Karpas-422 (cell line): ENCODE measurements at places on chromosomes 5 and 9.

GRCh38 chr9:129464972-129465833 lies 155.7 kb downstream of the C9orf50 start:
- no peaks in the 10 kb centered on the region for H3K27me3 ChIP-seq
- no peak overlapping the region for H3K4me3 ChIP-seq
- H3K27ac ChIP-seq: no peak overlapping the region

DNA sequence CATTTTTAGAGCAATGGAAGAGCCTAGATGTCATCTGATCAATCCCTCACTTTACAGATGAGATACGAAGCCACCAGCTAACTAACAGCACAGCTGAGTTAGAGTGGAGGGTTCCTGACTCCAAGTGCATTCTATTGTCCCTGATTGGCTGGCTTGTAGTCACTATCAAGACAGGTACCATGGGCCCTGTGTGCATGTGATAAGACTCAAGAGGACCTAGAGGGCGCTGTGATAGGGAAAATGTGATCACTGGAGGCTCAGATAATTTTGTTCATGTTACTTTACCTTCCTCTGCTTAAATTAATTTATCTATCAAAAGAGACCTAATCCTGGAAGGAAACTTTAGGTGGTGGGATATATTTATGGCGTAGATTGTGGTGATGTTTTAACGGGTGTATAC lies 19.5 kb upstream of the SNAPC3 start:
- H3K27me3 ChIP-seq: 0 out of 2 replicates have a peak, but pooled peaks cover 2% of the 10 kb centered on the region
- H3K36me3 ChIP-seq: no peaks in the 10 kb centered on the region
- H3K4me3 ChIP-seq: no peak overlapping the region
- no peak overlapping the region for H3K27ac ChIP-seq

GRCh38 chr5:27038476-27038875 lies at the start of gene CDH9:
Gene CDH9, minus strand, starts transcription at chr5:27038586. Its CDS starts 50,253 bp downstream, at chr5:26988333.
- no peak within 1 kb of the TSS for H3K27ac ChIP-seq
- H3K4me3 ChIP-seq: no peak within 1 kb of the TSS
- H3K27me3 ChIP-seq: no peaks in the 10 kb centered on the region

GRCh38 chr9:90432951-90433350 lies 209.7 kb downstream of the DIRAS2 start:
- H3K4me3 ChIP-seq: no peak overlapping the region
- H3K27ac ChIP-seq: no peak overlapping the region
- DNase-seq: no peak
- H3K36me3 ChIP-seq: no peaks in the 10 kb centered on the region
- no peaks in the 10 kb centered on the region for H3K27me3 ChIP-seq
- H3K4me1 ChIP-seq: no peaks in the 10 kb centered on the region

DNA sequence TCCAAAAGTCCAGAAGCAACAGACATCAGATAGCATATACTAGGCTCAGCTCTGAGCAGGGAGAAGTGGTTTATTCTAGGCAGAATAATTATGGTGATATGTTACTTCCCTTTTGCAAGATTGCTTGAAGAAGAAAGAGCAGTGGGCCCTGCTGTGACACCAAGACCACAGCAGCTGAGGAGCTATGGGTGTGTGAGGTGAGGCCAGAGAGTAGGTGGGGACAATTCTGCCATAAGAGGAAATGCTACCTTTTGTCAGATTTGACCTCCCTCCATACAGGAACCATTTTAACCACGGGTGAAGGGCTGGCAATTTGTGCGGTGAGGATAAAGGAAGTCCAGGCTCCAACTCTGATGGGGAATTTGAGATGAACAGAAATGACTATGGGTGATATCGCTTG lies 51.3 kb downstream of the TNFSF15 start:
- H3K36me3 ChIP-seq: no peaks in the 10 kb centered on the region
- H3K4me3 ChIP-seq: peak overlapping the region; percentile 31
- peak; percentile 82 for DNase-seq
- H3K27ac ChIP-seq: peak overlapping the region; percentile 96
- no peaks in the 10 kb centered on the region for H3K27me3 ChIP-seq

- DNase-seq: no peak
- no peaks in the 10 kb centered on the region for H3K27me3 ChIP-seq
- H3K4me1 ChIP-seq: no peaks in the 10 kb centered on the region
- no peak overlapping the region for H3K4me3 ChIP-seq
These were observed 141.9 kb downstream of the CEMIP2 start for GRCh38 chr9:71626395-71626794.

- DNase-seq: no peak
- H3K27ac ChIP-seq: no peak overlapping the region
- H3K36me3 ChIP-seq: no peaks in the 10 kb centered on the region
- H3K4me1 ChIP-seq: no peaks in the 10 kb centered on the region
These were observed 64.3 kb downstream of the DTWD2 start for GRCh38 chr5:118924006-118924389.

GRCh38 chr5:158159621-158160020 lies 300.7 kb upstream of the CLINT1 start:
- H3K36me3 ChIP-seq: no peaks in the 10 kb centered on the region
- H3K4me1 ChIP-seq: no peaks in the 10 kb centered on the region
- H3K27ac ChIP-seq: no peak overlapping the region

DNA sequence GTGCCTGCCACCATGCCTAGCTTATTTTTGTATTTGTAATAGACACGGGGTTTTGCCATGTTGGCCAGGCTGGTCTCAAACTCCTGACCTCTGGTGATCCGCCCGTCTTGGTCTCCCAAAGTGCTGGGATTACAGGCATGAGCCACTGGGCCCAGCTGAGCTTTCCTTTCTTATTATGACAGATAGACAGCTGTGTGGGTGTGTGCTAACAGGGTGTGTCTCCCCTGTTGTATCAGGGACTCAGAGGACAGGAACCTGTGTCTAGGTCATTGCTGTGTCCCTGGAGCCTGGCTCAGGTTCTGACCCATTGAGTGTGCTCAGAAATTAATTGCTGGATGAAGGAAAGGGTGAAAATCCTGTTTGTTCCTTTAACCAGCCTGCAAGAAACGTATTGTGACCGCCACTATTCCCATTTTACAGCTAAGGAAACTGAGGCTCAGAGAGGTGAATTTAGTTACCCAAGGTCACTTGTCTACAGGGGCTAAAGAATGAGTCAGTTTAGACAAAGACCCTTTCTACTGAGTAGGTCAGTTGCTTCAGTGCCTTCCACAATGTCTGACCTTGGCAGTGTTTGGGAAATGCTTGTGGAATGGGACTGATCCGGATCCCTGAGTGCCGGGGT lies 16.8 kb downstream of the NCS1 start:
- H3K4me3 ChIP-seq: no peak overlapping the region
- no peaks in the 10 kb centered on the region for H3K36me3 ChIP-seq
- DNase-seq: no peak

- H3K27me3 ChIP-seq: no peaks in the 10 kb centered on the region
- no peaks in the 10 kb centered on the region for H3K36me3 ChIP-seq
- no peak overlapping the region for H3K27ac ChIP-seq
- no peaks in the 10 kb centered on the region for H3K4me1 ChIP-seq
- H3K4me3 ChIP-seq: no peak overlapping the region
These were observed 192.8 kb downstream of the CDH18 start for GRCh38 chr5:19795218-19795617.

DNA sequence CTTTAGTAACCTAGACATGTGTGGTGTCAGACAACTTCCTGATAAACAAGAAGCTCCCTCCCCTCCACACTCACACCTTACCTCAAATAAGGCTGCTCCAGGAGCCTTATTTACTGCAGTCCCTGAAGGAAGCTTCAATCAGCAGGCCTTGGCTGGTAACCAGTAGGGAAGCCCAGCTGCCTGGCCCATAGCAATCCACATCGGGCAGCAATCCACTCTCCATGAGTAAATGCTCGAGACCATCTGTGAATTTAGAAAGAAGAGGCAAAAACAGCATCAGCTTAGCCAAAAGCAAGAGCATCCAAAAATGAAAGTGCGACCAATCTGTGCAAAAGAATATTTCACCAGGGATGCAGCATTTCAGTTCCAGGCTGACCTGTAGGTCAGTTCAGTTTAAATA lies 213.3 kb upstream of the TUSC1 start:
- no peak for DNase-seq
- H3K4me1 ChIP-seq: no peaks in the 10 kb centered on the region
- no peaks in the 10 kb centered on the region for H3K27me3 ChIP-seq

DNA sequence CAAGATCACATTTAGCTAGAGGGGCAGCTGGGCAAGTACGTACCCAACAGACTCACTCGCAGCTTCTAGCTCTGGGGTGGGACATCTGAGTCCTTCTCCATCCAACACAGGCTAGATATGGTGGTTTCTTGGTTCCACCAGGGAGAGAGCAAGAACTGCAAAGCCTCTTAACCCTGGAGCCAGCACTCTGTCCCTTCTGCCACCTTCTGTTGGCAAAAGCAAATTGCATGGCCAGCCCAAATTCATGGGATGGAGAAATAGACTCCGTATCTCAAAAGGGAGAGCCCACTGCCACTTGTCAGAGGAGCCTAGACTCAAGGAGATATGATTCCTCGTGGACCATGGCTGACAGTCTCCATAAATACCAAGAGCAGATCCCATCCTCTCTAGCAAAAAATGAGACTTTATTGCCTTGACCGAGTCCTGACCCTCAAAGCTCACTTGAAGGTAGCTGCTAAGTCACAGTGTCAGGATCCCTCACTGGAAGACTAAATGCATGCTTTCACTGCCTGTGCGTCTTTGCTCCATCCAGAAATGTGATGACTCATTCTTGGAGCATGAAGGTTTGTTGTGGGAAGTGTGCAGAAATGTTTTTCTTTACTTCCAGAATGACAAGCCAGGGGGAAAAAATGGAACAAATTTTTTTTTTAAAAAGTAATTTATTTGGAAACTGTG lies 28.8 kb upstream of the ROR2 start:
- no peak overlapping the region for H3K27ac ChIP-seq
- no peaks in the 10 kb centered on the region for H3K27me3 ChIP-seq
- H3K36me3 ChIP-seq: no peaks in the 10 kb centered on the region
- H3K4me1 ChIP-seq: no peaks in the 10 kb centered on the region

GRCh38 chr9:116088396-116088795 lies 65.2 kb upstream of the PAPPA start:
- no peak for DNase-seq
- H3K27me3 ChIP-seq: no peaks in the 10 kb centered on the region
- H3K4me3 ChIP-seq: no peak overlapping the region
- H3K4me1 ChIP-seq: no peaks in the 10 kb centered on the region
- no peaks in the 10 kb centered on the region for H3K36me3 ChIP-seq

DNA sequence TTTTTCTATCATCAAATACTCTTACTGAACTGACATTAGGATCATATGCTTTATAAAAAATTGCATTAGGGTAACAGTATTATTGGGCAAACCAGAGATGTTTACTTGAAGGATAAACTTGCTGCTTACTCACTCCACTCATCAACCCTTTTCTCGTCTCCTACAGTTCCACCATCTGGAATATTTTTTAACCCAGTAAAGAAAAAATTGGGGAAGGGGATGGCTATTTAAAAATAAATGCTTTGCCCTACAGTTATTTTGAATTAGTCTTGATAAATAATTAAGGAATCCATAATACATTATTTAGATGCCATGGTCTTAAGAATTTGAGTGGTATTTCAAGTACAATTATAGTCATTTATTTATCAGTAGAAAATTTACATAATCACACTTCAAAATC lies 225.8 kb downstream of the MEF2C start:
- H3K27me3 ChIP-seq: no peaks in the 10 kb centered on the region
- no peaks in the 10 kb centered on the region for H3K36me3 ChIP-seq
- H3K4me3 ChIP-seq: no peak overlapping the region
- H3K4me1 ChIP-seq: peaks cover 67% of the 10 kb centered on the region

- H3K4me3 ChIP-seq: no peak overlapping the region
- no peak overlapping the region for H3K27ac ChIP-seq
- H3K27me3 ChIP-seq: no peaks in the 10 kb centered on the region
- H3K4me1 ChIP-seq: peaks cover 5% of the 10 kb centered on the region
- no peak for DNase-seq
- no peaks in the 10 kb centered on the region for H3K36me3 ChIP-seq
These were observed 34.2 kb upstream of the GRPEL2 start for GRCh38 chr5:149310947-149311658.

DNA sequence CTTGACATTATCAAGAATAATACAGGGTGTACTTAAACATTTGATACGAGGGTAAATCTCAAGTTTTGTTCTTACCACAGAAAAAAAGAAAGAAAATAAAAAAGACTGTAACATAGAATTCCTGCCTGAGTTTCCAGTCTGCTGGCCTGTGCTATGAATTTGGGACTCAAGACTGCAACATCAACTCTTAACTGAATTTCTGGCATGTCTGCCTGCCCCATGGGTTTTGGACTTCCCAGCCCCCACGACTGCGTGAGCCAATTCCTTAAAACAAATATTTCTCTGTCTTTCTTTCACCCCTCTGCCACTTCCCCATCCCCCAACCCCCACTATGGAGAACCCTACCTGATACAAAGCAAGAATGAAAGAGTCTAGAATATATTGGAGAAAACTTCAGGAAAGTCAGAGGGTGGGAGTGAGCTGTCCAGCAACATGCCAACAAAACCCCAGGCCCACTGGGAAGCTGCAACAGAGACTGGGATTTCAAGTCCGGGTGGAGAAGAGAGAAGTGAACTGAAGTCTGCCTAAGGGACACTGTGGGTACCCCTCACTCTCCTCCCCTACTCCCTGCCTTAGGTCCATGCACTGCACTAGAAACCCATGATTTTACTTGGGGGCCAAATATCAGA lies 43.0 kb downstream of the MARCHF3 start:
- no peaks in the 10 kb centered on the region for H3K27me3 ChIP-seq
- no peak for DNase-seq
- H3K36me3 ChIP-seq: no peaks in the 10 kb centered on the region

- no peaks in the 10 kb centered on the region for H3K36me3 ChIP-seq
- H3K27me3 ChIP-seq: no peaks in the 10 kb centered on the region
- H3K27ac ChIP-seq: no peak overlapping the region
- no peak overlapping the region for H3K4me3 ChIP-seq
- DNase-seq: no peak
These were observed 93.9 kb downstream of the PDE8B start for GRCh38 chr5:77304388-77304787.

DNA sequence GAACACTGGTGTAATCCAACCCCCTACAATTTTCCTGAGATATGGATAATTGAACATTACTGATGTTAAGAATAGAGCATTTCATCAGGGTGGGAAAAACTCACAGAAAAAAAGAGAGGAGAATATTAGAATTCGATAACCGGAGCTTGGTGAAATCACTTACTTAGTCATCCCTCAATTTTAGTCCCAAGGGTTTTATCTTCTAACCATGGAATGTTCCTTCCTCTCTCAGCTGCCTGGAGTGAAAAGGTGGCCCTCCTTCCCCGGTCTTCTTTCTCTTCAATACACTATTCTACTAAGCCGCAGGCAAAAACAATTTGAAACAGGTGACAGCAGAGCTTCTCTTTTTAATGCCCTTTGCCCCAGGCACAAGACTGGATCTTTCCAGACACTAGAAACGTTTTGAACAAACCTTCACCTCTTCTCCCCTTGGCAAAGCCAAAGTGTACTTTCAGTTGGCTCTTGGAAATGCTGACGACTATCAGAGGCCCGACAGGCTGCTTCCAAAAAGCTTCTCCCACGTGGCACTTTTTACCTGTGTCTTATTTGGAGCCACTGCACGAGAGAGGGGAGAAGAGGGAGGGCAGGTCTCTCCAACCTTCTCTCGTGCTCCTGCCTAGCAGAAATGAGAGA lies 543.9 kb downstream of the TLE1 start:
- no peaks in the 10 kb centered on the region for H3K4me1 ChIP-seq
- H3K27ac ChIP-seq: no peak overlapping the region
- DNase-seq: no peak

GRCh38 chr5:68548959-68549676 lies 333.6 kb downstream of the PIK3R1 start:
- H3K27ac ChIP-seq: no peak overlapping the region
- no peaks in the 10 kb centered on the region for H3K36me3 ChIP-seq
- no peaks in the 10 kb centered on the region for H3K27me3 ChIP-seq
- H3K4me3 ChIP-seq: no peak overlapping the region
- no peaks in the 10 kb centered on the region for H3K4me1 ChIP-seq
